ENCODE measurements at places on chromosomes 11 and 22. TPM values are rescaled to one million over a fixed set of nuclear protein-coding genes. Genes with fewer than 3 reads are reported as not detected.
A peak's percentile ranks its signal among the peaks of the same experiment; 100 is the strongest.

The LMO2 gene
- total RNA-seq, result 0.21 TPM

DNA sequence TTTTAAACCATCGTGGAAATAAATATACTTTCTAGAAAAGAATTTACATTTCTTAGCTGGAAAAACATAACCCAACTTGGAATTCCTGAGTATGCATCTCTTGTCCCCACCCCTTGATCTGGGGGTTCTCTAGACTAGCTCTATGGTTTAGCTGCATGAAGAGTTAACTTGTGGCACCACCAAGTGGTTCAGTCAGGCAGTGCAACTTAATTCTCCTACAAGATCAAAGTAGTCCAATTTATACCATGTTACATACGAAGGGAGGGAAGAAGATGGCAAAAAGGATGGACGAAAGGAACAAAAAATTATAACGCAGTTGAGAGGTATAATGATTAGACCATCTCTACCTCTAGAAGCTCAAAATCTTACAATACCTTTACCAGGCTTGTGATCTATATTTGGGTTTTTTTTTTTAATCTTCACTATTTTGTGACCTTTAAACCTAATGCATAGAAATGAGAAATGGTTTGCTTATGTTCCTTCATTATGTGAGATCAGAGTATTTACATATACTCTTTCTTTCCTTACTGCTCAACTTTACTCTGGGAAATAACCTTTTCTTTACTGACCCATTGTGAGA lies 28.5 kb upstream of the ALKBH3 start:
- peaks cover 2% of the 10 kb centered on the region for H3K4me1 ChIP-seq
- no peak overlapping the region for H3K27ac ChIP-seq
- no peak overlapping the region for H3K4me3 ChIP-seq
- peaks cover 2% of the 10 kb centered on the region for H3K36me3 ChIP-seq
- DNase-seq, result peak; percentile 47

The SYT7 gene
- not detected for total RNA-seq

The MS4A2 gene
- not detected for total RNA-seq

The SCT gene
- total RNA-seq, result not detected

DNA sequence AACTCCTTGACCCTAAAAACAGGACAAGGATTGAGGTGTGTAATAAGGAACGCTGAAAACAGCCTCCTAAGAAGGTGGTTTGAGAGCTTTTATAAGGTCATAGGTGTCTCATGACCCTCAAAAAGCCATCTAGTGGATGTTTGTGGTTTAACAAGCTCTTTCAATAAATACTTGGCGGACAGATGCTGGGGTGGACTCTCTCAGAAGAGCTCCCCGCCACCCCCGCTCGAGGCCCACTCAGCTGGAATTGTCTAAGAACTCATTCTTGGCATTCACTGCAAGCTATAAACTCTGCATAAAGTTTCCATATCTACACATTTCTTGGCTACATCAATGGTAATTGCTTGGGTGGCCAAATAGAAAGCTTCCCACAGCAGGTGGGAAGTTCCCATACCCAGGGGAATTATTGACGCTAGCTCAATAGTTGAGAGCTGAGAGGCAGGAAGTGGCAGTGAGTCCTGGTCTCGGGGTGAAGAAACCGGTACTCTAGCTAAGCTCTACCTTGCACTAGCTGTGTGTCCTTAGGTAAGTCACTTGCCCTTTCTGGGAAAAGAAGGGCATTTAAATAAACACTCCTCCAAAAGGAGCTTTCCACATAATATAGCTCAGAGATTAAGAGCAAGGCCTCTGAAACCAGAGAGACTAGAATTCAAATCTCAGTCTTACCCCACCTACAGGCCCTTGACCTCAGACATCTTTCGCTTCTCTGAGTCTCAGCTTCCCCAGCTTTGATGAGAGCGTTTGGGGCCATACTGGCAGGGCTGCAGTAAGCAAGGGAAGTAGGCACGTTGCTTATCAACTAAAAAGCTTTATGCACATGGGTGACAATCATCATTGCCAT lies 6.4 kb downstream of the MS4A15 start:
- no peaks in the 10 kb centered on the region for H3K36me3 ChIP-seq
- DNase-seq, result no peak
- H3K27ac ChIP-seq, result no peak overlapping the region
- H3K4me3 ChIP-seq, result no peak overlapping the region

The PIWIL4 gene
- 0.16 TPM for total RNA-seq

The LRRC55 gene
- not detected for total RNA-seq

- H3K4me1 ChIP-seq, result no peaks in the 10 kb centered on the region
- no peaks in the 10 kb centered on the region for H3K27me3 ChIP-seq
- no peaks in the 10 kb centered on the region for H3K36me3 ChIP-seq
These were observed 35.6 kb downstream of the SERPINH1 start for GRCh38 chr11:75597636-75598035.

- no peaks in the 10 kb centered on the region for H3K36me3 ChIP-seq
- H3K4me3 ChIP-seq, result no peak overlapping the region
- no peak for DNase-seq
- peaks cover 6% of the 10 kb centered on the region for H3K27me3 ChIP-seq
- no peak overlapping the region for H3K27ac ChIP-seq
- H3K4me1 ChIP-seq, result no peaks in the 10 kb centered on the region
These were observed 1468.6 kb downstream of the BRD1 start for GRCh38 chr22:48358886-48359612.

DNA sequence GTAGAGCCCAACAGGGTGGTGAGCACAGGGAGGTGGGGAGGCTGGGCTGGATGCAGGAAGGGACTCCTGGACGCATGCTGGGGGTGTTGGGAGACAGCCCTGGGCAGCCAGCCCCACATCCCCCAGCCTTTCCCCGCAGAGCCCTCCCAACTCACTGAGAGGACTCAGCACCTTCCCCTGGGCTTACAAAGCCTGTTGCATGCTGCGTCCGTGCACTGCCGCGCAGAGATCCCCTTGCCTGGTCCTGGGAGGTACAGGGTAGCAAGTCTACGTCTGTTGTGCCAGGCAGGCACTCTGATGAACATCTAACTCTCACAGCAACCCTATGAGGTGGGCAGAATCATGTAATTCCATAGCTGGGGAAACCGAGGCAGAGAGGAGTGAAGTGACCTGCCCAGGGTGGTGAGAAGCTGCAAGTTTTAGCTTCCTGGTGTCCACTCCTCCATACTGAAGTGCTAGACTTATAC lies 33.9 kb upstream of the TCF20 start:
- H3K27me3 ChIP-seq, result no peaks in the 10 kb centered on the region
- peaks cover 56% of the 10 kb centered on the region for H3K4me1 ChIP-seq
- no peak overlapping the region for H3K27ac ChIP-seq
- no peaks in the 10 kb centered on the region for H3K36me3 ChIP-seq
- no peak for DNase-seq

DNA sequence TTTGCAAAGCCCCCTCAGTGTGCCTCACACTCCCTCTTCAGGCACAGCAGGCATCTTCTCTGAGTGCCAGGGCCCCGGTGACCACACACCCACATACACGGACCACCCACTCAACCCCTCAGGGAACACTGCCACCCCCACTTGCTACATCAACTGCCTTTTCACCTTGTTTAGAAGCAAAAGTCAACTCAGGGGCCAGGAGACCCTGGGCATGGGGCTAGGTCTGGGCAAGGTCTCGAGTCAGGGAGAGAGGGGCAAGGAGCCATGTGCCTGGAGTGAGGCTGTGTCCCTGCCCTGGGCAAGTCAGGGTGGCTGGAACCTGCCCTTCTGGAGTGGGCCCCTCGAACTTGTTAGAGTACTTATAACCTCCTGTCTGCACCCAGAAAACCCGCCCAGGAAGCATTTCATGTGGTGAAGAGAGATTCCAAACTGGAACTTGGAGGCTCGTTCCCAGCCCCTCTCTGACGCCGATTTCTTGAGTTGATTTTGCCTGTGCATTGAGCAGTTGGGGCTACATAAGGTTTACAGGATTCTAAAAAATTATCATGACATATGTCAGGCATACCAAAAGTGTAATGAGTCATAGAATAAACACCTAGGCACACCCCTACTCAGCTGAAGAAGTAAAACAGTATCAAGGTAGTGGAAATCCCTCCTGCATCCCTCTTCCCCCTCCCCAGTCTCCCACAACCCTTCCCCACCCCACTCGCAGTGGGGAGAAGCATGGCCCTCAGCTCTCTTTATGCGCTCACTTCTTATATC lies 74.3 kb downstream of the MYEOV start:
- H3K36me3 ChIP-seq, result no peaks in the 10 kb centered on the region
- no peak overlapping the region for H3K27ac ChIP-seq
- no peak for DNase-seq
- H3K4me3 ChIP-seq, result no peak overlapping the region
- no peaks in the 10 kb centered on the region for H3K27me3 ChIP-seq
- peaks cover 3% of the 10 kb centered on the region for H3K4me1 ChIP-seq

The KCTD14 gene
- 0.50 TPM for total RNA-seq

DNA sequence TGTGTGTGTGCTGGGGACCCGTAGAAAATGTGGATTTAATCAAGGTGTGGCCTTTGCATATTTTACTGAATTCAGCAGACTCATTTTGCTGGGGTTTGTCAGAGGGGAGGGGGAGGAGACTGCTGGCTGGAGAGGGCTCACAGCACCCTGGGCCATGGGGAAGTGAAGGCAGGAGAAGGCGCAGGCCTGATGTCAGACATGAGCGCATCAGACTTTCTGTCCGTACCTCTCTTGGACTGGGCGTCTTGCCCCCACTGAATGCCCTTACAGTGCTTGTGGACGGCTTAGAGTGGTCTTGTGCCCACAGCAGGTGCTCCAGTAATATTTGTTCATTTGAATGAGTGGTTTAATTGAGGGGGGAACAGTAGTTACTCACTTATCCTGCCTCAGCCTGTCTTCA lies 75.2 kb downstream of the TEAD1 start:
- no peak overlapping the region for H3K27ac ChIP-seq
- H3K36me3 ChIP-seq, result no peaks in the 10 kb centered on the region
- DNase-seq, result no peak
- no peak overlapping the region for H3K4me3 ChIP-seq

The RAPSN gene
- 0.19 TPM for total RNA-seq

DNA sequence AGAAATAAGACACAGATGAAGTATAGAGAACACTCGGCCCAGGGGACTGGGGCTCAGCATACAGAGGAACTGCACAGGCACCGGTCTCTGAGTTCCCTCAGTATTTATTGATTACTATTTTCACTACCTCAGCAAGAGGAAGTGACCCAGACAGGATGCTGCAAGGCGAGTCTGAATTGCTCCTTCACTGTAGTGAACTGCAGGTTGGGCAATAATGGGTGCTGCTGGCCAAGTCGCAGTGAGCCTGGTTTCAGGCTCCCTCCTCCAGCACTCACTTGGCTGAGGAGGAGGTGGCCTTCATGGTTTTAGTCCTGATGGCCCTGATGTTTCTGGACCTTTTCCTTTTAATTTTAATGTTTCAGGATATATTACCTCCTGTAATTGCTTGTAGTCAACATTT lies 10.4 kb downstream of the OR52K2 start:
- H3K27ac ChIP-seq, result no peak overlapping the region
- H3K36me3 ChIP-seq, result peaks cover 3% of the 10 kb centered on the region
- no peak for DNase-seq
- peaks cover 13% of the 10 kb centered on the region for H3K27me3 ChIP-seq
- no peak overlapping the region for H3K4me3 ChIP-seq

DNA sequence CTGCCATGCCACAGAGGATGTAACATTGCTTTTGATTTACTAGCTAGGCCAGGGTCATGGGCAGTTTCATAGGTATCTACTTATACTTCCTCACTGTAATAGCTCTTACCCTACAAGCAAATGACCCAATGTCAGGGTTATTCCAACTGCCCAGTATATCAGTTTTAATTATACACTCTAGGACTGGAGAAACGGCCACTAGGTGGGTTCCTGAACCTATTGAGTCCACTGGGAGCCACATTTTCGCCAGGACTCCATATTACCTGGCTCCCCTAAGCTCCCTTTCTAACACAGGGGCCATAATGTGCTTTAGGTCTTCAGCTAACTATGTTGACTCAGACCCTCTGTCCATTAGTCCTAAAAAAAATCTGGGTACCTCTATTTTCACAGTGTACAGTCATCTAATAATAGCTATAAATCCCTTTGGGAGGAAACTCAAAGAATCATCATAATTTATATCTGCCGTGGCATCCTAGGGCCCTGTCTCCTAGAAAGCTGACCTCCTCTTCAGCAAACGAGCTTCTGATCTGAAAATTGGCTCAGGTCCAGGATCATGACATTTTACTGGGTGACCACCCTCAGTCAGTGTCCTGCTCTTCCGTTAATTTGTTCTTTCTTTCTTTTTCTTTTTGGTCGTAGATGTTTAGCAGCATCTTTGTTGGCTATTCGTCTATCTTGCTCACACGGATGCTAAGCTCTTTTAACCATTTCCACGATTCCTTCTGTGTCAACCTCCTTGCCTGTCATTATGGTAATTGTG lies 244.3 kb downstream of the FAM76B start:
- no peaks in the 10 kb centered on the region for H3K36me3 ChIP-seq
- peaks cover 6% of the 10 kb centered on the region for H3K27me3 ChIP-seq
- peaks cover 9% of the 10 kb centered on the region for H3K4me1 ChIP-seq
- no peak overlapping the region for H3K27ac ChIP-seq

DNA sequence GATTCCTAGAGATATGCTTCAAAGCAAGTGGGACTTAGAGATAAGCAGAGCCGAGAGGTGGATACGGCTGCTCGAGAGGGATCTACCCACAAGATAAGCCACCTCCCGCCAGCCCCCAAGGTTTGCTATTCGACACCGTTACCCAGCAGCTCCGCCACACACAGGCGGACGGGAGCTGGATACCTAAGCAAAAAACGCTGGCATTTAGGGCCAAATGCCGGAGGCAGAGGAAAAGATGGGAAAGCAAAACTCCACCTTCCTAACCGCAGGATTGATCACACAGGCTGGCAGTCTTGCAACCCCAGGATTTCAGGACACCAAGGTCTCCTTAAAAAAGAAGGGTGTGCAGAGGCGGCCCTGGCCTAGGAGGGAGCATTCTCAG lies 709 bp downstream of the FTH1 start:
- peak overlapping the region; percentile 80 for H3K27ac ChIP-seq
- peaks cover 55% of the 10 kb centered on the region for H3K4me1 ChIP-seq
- H3K4me3 ChIP-seq, result peak overlapping the region; percentile 89

The ZC3H12C gene
- total RNA-seq, result 0.20 TPM

GRCh38 chr11:95790933-95791708 lies 823 bp downstream of the CEP57 start:
- H3K36me3 ChIP-seq, result peaks cover 40% of the 10 kb centered on the region
- H3K4me1 ChIP-seq, result peaks cover 47% of the 10 kb centered on the region
- H3K4me3 ChIP-seq, result peak overlapping the region; percentile 97
- H3K27ac ChIP-seq, result peak overlapping the region; percentile 100

DNA sequence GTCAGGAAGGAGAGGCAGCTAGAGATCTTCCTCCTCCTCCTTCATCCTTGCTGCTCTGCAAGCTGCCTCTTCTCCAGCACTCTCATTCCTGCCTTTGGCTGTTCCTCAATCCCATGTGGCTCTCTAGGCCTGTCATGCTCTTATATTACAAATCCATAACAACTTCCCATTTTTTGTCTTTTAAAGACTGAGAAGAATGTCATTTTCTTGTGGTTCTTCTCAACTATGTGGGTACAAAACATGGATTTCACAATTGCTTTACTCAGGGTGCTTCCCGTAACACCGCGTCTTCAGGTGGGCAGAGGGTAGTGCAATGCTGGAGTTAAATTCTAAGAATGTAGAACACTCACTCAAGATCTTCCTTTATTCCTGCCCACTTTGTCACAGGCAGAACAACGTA lies 6.8 kb upstream of the CAT start:
- H3K4me1 ChIP-seq, result peaks cover 5% of the 10 kb centered on the region
- no peak overlapping the region for H3K4me3 ChIP-seq
- DNase-seq, result no peak
- no peaks in the 10 kb centered on the region for H3K36me3 ChIP-seq
- H3K27me3 ChIP-seq, result peaks cover 15% of the 10 kb centered on the region

GRCh38 chr11:63709336-63709884 lies 28.1 kb downstream of the RTN3 start:
- H3K4me3 ChIP-seq, result no peak overlapping the region
- H3K4me1 ChIP-seq, result peaks cover 4% of the 10 kb centered on the region
- H3K27ac ChIP-seq, result no peak overlapping the region
- H3K27me3 ChIP-seq, result no peaks in the 10 kb centered on the region

- no peak overlapping the region for H3K27ac ChIP-seq
- H3K4me1 ChIP-seq, result no peaks in the 10 kb centered on the region
- no peaks in the 10 kb centered on the region for H3K27me3 ChIP-seq
- no peak for DNase-seq
- H3K36me3 ChIP-seq, result no peaks in the 10 kb centered on the region
- no peak overlapping the region for H3K4me3 ChIP-seq
These were observed 83.2 kb upstream of the PITPNB start for GRCh38 chr22:28002181-28002700.

All from activated naive CD8-positive, alpha-beta T cell treated with anti-CD3 and anti-CD28 coated beads for 36 hours (primary cell).